ENCODE measurements at places on chromosomes 3 and 15. TPM values are rescaled to one million over a fixed set of nuclear protein-coding genes. Genes with fewer than 3 reads are reported as not detected.

Gene MEIS2
- not detected for total RNA-seq

DNA sequence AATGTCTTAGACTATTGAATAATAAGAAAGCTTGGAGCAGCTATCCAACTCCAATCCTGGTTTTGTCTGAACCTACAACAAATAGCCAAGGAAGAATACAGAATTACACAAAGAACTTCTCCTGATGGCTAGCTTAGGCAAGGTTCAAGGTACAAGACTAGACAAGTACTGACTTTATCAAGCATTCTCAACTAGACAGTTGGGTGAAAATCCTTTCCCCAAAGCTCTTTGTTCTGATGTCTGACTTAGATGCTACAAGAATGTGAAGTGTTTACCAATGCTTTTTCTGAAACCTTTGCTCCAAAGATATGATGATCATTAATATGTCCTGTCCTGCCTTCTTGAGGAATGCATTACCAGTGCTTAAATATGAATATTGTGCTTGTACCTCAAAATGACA is 113.8 kb downstream of the ANXA2 start:
- no peaks in the 10 kb centered on the region for H3K36me3 ChIP-seq
- H3K27me3 ChIP-seq: no peaks in the 10 kb centered on the region
- no peaks in the 10 kb centered on the region for H3K4me1 ChIP-seq
- H3K4me3 ChIP-seq: no peak overlapping the region

DNA sequence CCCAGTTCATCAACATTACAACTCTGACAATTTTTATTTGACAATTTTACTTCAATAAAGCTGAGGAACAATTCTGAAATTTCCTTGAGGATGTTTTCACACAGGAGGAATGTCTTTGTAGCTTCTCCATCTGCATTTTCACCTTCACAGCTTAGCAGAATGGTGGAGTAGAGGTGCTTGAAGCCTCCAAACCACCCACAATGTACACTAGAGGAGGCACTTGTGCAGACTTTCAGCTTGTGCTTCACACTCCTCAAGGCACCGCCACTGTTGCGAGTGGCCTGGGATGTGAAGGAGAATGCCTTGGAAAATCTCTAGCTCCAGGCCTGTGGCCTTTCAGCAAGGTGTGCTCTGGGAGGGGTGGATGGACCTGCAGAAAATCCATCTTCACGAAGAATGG is 181.9 kb downstream of the EPHB1 start:
- no peaks in the 10 kb centered on the region for H3K4me1 ChIP-seq
- no peak for DNase-seq
- H3K27me3 ChIP-seq: no peaks in the 10 kb centered on the region

Gene NEIL1
- 16.4 TPM for total RNA-seq

DNA sequence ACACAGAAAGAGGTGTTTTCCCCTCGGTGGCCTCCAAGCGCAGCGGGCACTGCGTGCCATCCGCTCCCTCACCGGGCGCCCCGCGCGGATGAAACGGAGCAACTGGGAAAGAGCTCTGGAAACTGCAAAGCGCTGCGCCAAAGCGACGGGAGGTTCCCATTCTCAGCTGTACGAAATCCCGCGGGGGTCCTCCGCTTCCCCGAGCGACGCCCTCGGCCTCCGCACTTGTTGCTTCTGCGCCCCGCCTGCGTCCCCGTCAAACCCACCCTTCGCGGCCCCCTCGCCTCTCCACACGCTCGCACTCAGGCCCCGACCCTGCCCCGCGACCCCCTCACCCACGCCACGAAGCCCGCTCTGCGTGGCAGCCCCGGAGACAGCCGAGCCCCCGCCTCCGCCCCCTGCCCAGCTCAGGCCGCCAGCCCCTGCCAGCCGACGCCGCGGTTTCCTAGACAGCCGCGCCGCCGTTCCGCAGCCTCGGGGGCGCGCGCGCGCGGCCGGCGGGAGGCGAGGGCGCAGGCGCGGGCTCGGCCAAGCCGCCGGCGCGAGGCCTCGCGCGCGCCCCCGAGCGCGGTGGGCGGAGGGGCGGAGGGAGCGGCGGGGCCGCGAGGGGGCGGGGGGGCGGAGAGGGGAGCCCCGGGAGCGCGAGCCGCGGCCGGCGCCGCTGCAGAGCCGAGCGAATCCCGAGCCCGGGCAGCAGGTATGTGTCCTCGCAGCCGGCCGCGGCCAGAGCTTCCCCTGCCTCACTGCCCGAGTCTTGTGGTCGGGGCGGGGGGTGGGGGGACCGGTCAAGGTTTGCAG is at the start of gene TMEM266:
TSS of gene TMEM266 (plus strand) at position 666 of the 798 bp plus-strand sequence. CDS start 74,279 bp downstream, outside the sequence.
- H3K27me3 ChIP-seq: peaks cover 32% of the 10 kb centered on the region
- no peak within 1 kb of the TSS for H3K27ac ChIP-seq
- no peaks in the 10 kb centered on the region for H3K36me3 ChIP-seq
- peaks cover 24% of the 10 kb centered on the region for H3K4me1 ChIP-seq
- no peak for DNase-seq

GRCh38 chr15:75206803-75207617 is 5.3 kb downstream of the C15orf39 start:
- no peak overlapping the region for H3K4me3 ChIP-seq
- H3K4me1 ChIP-seq: peaks cover 36% of the 10 kb centered on the region
- peaks cover 59% of the 10 kb centered on the region for H3K36me3 ChIP-seq
- H3K27ac ChIP-seq: no peak overlapping the region
- no peaks in the 10 kb centered on the region for H3K27me3 ChIP-seq

GRCh38 chr3:159787178-159787574 is 201.5 kb upstream of the IL12A start:
- no peak for DNase-seq
- no peaks in the 10 kb centered on the region for H3K4me1 ChIP-seq
- H3K27ac ChIP-seq: no peak overlapping the region
- H3K27me3 ChIP-seq: no peaks in the 10 kb centered on the region
- no peak overlapping the region for H3K4me3 ChIP-seq
- H3K36me3 ChIP-seq: no peaks in the 10 kb centered on the region

DNA sequence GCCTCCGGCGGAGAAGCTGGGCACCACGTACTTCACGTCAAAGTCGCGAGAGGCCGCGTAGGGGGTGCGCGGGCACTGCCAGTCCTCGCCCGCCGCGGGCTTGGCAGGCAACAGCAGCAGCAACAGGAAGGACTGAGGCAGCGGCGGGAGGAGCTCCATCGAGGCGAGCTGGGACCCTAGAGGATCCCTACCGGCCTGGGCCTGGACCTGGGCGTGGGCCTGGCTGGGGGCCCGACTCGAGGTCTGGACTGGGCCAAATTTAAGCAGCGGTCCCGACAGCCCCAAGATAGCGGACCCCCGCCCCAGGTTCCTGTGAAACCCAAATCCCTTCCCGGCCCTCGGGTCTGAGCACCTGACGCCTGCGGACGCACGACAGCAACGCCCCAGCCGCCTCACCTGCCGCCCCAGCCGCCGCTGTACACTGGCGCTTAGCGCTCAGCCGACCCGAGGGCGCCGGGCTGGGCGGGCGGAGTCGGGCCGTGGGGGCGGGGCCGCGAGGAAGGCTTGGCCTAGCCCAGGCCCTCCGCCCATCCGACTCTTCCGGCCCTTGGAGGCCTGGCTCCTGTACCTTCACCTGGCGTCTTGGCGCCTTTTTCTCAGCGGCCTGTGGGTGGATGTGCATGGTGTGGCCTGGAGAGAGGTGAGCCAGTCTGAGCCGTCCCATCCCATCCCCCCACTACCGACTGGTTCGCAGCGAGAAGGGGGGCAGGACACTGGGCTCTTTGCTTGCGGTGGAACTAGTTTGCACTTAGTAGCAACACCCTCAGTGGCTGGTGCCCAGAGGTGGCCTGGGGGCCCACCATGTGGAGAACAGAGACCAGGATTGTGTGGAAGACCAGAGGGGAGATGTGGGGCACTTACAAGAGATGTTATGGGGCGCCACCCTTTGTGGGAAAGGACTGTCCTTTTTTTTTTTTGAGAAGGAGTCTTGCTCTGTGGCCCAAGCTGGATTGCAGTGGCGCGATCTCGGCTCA is at the start of gene MST1R:
TSS of gene MST1R (minus strand) at position 423 of the 974 bp plus-strand sequence. CDS start at position 159, 264 bp downstream.
- peak within 1 kb of the TSS; percentile 23 for H3K27ac ChIP-seq
- no peaks in the 10 kb centered on the region for H3K36me3 ChIP-seq

Gene ARRDC4
- 0.83 TPM for total RNA-seq

- no peak overlapping the region for H3K27ac ChIP-seq
- DNase-seq: no peak
- H3K27me3 ChIP-seq: no peaks in the 10 kb centered on the region
- no peak overlapping the region for H3K4me3 ChIP-seq
- peaks cover 53% of the 10 kb centered on the region for H3K36me3 ChIP-seq
Measured at GRCh38 chr3:182848906-182849305, 55.6 kb downstream of the ATP11B start.

- no peak overlapping the region for H3K27ac ChIP-seq
- peaks cover 22% of the 10 kb centered on the region for H3K4me1 ChIP-seq
- no peak overlapping the region for H3K4me3 ChIP-seq
- H3K27me3 ChIP-seq: no peaks in the 10 kb centered on the region
- DNase-seq: no peak
Measured at GRCh38 chr3:138778643-138779042, 56.1 kb downstream of the PIK3CB start.

Gene RBP2
- total RNA-seq: not detected

- no peaks in the 10 kb centered on the region for H3K4me1 ChIP-seq
- no peaks in the 10 kb centered on the region for H3K27me3 ChIP-seq
- no peak overlapping the region for H3K4me3 ChIP-seq
- no peaks in the 10 kb centered on the region for H3K36me3 ChIP-seq
Measured at GRCh38 chr3:123084192-123084591, 17.4 kb downstream of the PDIA5 start.

DNA sequence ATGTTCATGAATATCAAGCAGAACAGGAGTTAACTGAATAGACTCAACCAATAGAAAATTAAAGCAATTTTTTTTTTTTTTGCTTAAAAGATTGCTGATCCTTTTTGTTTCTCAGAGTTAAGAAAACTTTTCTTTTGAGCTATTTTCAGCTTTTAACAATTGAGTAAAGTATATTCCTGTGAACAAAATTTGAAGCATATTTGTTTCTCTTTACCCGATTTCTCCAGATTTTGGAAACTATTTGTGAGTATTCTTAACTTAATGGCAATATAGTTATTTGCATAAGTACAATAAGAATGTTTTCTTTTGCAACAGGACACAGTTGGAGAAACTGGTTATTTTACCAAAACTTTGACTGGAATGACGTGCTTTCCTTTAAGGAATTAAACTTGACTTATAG is 53.4 kb upstream of the C15orf39 start:
- H3K27me3 ChIP-seq: no peaks in the 10 kb centered on the region
- H3K36me3 ChIP-seq: no peaks in the 10 kb centered on the region
- DNase-seq: no peak
- no peak overlapping the region for H3K27ac ChIP-seq
- H3K4me1 ChIP-seq: no peaks in the 10 kb centered on the region

DNA sequence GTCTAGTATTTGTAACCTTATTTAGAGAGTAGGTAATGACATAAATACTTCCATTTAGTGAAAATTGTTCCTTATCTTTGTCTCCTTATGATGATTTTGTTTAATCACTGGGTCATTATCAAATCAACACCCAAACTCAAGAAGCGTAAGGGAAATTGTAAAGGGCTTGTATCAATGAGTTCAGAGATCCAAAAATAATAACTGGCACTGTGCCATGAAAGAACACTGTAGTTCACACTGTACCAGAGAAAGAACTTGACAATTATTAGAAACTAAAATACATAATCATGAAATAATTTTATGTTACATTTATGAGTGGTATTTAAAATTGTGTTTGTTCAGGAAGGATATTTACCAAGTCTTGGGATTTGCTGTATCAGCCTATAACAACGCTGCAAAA is 895.4 kb downstream of the FHIT start:
- DNase-seq: no peak
- H3K27me3 ChIP-seq: no peaks in the 10 kb centered on the region

DNA sequence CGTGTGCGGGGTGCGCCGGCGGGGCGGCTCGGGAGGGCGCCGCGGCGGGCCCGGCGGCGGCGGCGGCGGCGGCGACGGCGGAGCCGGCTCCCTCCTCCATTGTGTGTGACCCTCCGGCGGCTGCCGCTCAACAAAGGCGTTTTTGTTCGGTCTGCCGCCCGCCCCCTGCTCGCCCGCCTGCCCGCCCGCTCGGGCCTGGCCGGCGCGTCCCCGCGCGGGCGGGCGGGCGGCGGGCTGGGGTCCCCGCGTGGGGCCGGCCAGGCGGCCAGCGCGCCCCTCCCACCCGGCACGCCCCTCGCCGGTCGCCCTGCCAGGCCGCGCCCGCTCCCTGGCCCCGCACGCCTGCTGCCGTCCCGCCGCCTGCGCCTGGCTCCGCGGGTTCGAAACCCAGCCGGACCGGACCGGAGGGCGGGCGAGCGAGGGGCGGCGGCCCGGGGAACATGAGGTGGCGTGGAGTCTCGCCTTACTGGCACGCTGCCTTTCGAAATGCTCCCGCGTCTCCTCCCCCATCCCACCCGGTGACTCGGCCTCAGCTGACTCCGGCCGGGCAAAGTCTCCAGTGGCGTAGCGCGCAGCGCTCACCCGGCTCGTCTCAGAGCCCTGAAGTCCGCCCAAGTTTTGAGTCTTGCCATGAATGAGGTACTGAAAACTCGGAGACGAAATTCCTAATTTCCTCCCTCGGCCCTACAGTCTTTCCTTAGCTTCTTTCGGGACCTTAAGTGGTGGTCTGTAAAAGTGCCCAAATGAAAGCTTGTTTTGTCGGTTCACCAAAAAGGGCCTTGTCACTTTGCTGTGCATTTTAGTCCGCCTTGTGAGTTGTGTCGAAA is 588 bp downstream of the MAPK6 start:
- peak overlapping the region; percentile 89 for H3K27ac ChIP-seq
- peak overlapping the region; percentile 59 for H3K4me3 ChIP-seq
- H3K27me3 ChIP-seq: no peaks in the 10 kb centered on the region
- no peaks in the 10 kb centered on the region for H3K36me3 ChIP-seq
- peak; percentile 59 for DNase-seq
- peaks cover 43% of the 10 kb centered on the region for H3K4me1 ChIP-seq

GRCh38 chr3:6578526-6578925 is 282.4 kb upstream of the GRM7 start:
- H3K27ac ChIP-seq: no peak overlapping the region
- H3K27me3 ChIP-seq: no peaks in the 10 kb centered on the region
- H3K4me3 ChIP-seq: no peak overlapping the region

Gene GNAT1
- total RNA-seq: not detected

DNA sequence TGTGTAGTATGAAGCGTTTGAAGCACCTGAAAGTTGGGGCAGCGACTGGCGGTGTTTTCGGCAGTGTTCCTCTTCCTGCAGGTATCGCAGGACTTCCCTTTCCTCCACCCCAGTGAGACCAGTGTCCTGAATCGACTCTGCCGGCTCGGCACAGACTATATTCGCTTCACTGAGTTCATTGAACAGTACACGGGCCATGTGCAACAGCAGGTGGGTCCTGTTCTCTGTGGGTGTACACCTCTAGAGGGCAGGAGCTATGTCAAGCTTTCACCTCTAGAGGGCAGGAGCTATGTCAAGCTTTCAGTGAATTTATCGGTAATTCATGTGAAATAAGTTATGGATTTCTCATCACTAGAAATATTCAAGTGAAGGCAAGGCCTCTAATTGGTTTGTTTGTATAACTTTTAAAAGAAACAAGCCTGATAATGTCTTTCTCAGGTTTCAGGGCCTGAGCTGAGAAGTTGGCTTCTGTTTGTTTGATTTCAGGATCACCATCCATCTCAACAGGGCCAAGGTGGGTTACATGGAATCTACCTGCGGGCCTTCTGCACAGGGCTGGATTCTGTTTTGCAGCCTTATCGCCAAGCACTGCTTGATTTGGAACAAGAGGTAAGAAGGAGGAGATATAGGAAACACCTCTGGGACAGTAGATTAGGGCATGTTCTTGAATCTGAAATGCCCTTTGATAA is 5.3 kb downstream of the TUBGCP4 start:
- peak; percentile 24 for DNase-seq
- H3K36me3 ChIP-seq: peaks cover 15% of the 10 kb centered on the region
- H3K4me1 ChIP-seq: peaks cover 13% of the 10 kb centered on the region
- H3K27me3 ChIP-seq: no peaks in the 10 kb centered on the region
- H3K27ac ChIP-seq: no peak overlapping the region
- H3K4me3 ChIP-seq: no peak overlapping the region

Gene TRMT10C
- total RNA-seq: 23.3 TPM

Data from CD4-positive, alpha-beta memory T cell (primary cell).